ENCODE measurements at places on chromosomes 6 and 20. TPM values are rescaled to one million over a fixed set of nuclear protein-coding genes. Genes with fewer than 3 reads are reported as not detected.

The HCRTR2 gene
- polyA plus RNA-seq: not detected

The BPIFA2 gene
- not detected for polyA plus RNA-seq

The EEF1A2 gene
- polyA plus RNA-seq: not detected

The MAP7 gene
- 1.6 TPM for polyA plus RNA-seq

The ELOVL4 gene
- polyA plus RNA-seq: not detected

The ZNF391 gene
- polyA plus RNA-seq: not detected
